ENCODE measurements at places on chromosomes 12 and 14. TPM values are rescaled to one million over a fixed set of nuclear protein-coding genes. Genes with fewer than 3 reads are reported as not detected.

Gene LTBP2
- total RNA-seq, result 156 TPM

Gene GPR84
- not detected for total RNA-seq

Gene TAS2R42
- total RNA-seq, result not detected

Gene TTC6
- not detected for total RNA-seq

Gene GPD1
- total RNA-seq, result under 0.01 TPM

Gene SLC7A7
- total RNA-seq, result 21.4 TPM

Gene MIP
- total RNA-seq, result 0.19 TPM
